Stimulated activated CD4-positive, alpha-beta T cell treated with anti-CD3 and anti-CD28 coated beads, Interleukin-12 subunit alpha, Interleukin-12 subunit beta, amount 100 ng/mL, for 24 hours (primary cell): ENCODE measurements at places on chromosomes 3 and 15.

- DNase-seq = no peak
Observed at GRCh38 chr3:168051070-168051469, 44.7 kb downstream of the GOLIM4 start.

DNA sequence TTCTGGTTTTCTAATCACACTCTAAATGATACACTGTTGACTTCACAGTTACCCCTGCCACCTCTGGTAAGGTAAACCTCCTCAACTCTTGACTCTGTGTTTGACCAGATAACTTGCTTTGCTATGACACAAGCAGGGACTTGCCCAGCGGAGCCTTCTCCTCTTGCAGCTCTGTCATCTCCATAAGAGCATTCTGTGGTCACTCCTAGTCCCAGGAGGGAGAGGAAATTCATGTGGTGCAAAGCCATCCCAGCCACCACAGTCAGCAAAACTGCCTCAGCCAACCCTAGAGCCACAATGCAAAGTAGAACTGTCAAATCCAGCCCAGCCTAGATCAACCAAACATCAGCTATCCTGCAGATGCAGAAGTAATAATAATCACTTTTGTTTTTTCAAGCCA is 144.7 kb upstream of the GADL1 start:
- no peak for DNase-seq

DNA sequence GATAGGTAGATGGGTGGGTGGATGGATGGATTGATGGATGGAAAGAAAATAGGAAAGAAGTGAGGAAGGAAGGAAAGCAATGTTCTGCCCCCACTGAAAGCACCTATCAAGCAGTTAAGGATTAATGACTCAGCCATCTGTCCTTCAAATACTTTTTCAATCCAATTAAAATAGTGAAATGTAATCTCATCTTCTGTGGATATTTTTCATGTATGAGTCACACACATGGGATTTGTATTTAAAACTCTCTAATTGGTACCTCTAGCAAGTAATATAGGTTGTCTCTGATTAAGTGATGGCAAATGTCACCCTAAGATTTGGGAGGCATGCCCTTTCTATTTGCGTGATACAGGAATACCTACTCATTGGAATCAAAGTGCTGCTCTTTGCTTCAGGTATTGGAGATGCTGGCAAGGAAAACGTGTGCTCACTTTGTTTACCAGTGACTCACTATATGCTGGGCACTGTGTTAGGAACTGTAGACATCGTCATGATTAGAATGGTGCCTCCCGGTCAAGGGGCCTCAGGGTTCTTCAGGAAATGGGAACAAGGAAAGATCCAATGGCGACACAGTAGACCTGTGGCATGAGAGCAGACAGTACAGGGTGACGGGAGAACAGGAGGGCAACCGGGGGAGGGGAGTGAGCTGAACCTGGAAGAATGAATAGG is 230.1 kb downstream of the CLSTN2 start:
- DNase-seq = no peak

- DNase-seq = no peak
Observed at GRCh38 chr3:143757691-143758090, 90.6 kb downstream of the SLC9A9 start.

DNA sequence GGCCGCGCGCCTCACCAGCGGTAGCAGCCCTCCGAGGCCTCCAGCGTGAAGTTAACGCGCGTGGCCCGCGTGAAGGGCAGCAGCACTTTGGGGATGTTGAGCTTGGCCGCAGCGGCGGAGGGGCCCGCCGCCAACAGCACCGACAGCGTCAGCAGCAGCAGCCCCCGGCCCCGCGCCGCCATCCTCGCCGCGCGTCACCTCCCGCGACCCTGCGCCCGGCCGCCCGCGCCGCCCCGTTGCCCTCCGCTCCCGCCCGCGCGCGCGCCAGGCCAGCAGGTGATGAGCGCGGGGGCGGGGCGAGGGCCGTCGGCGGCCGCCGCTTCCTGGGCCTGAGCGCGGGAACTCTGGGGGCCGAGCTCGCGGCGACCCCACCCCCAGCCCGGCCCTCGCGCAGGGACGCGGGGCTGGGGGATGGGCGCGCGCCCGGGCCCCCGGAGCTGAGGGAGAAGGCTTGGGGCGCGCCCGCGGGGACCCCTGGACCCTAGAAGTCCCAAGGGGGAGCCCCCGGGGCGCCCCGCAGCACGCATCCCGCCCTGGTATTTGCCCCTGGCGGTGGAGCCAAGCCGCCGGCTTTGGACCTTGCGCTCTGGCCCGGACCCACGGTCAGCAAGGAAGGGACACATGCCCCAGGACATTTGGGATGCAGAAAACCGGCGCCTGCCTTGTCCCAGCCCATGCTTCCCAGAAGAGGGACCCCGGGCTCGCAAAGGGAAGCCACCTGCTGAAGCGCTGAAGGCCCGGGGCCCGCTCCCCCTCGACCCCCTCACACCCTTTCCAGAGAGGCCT is at the start of gene NUP210:
NUP210 (minus strand) TSS at position 278 of the 786 bp plus-strand sequence; CDS start at position 182, 96 bp downstream.
- DNase-seq = peak; percentile 73

DNA sequence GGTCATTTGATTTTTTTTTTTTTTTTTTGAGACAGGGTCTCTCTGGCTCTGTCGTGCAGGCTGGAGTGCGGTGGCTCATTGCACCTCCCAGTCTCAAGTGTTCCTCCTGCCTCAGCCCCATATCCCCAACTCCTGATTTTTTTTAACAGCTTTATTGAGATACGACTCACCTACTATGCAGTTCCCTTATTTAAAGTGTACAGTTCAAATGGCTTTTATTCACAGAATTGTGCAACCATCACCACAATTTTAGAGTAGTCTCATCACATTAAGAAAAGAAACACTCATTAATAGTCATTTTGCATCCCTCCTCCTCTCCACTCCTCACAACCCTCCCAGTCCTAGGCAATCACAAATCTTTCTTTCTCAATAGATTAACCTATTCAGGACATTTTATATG is 1.9 kb upstream of the TRA2B start:
- DNase-seq = no peak

DNA sequence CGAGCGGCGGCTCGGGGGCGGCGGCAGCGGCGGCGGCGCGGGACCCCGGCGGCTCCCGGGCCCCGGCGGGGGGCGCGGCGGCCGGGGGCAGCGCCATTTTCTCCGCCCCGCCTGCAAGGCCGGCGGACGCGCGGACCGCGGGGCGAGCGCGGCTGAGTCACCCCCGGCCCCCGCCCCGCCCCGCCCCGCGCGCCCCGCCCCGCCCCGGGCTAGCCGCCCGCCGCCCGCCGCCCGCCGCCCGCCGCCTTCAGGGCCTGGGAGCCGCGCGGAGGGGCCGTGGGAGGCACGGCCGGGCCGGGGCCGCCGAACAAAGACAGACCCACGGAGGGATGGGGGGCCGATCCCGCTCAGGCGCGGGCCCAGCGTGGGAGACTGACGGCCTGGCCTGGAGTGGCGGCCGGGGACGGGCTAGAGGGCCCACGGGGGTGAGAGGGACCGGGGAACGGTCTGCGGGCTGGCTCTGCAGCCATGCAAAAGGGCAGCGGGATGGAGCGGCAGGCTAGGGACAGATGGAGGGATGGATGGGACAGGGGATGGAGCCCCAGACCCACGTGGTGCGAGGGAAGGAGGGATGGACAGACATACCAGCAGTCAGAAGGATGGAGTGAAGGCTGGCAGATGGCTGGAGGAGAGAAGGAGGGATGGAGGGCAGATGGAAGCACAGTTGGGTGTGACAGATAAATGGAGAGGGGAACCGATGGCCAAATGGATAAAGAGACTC is at the start of gene EIF4E3:
EIF4E3 (minus strand) TSS at position 132 of the 721 bp plus-strand sequence; CDS start at position 97, 35 bp downstream.
- DNase-seq = peak; percentile 21

DNA sequence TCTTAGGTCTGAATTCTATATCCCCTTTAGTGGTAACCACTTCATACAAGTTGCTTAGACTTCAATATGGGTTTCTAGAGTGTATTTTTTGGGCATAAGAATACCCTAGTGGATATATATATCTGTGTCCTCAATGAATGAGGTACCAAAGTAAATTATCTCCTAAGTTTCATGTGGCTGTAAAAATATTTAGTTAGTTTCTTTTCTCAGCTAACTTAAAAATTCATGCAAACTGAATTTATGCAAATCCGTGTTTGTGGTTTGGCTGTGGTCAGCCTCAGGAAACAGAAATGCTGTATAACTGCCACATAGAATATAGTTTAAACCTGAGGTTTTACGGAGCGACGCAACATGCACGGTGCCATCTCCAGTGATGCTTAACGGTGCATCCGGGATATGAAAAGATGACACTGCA is 80.3 kb downstream of the PEX5L start:
- no peak for DNase-seq

DNA sequence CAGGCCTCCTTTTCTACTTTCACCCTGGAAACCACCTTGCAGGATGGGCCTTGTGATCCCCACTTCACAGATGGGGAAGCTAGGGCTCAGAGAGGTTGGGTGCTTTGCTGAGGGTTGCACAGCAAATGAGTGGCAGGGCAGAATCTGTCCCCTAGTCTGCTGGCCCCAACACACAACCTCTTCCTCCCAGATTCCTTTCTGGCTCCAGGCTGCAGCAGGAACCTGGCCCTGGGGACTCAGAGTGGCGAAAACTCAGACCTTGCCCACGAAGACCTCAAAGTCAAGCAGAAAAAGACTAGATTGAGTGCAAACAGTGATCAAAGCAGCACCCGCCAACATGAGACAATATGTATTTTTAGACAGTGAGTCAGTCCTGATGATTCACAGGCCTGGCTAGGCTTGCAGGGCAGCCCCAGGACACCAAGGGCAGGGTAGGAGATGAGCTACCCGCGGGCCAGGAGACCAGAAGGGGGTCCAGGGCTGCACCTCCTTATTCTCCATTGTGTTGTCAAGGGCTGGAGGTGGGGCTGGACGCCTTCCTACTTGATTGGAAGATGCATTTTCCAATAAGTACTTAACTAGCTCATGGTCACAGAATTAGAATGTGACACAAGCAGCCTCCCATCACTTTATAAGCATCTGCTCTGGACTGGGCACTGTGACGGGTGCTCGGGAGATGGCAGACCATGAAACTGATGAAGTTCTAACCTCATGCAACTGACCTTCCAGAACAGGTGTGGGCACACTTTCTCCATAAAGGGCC is 23.9 kb downstream of the GOLGA6L2 start:
- no peak for DNase-seq

DNA sequence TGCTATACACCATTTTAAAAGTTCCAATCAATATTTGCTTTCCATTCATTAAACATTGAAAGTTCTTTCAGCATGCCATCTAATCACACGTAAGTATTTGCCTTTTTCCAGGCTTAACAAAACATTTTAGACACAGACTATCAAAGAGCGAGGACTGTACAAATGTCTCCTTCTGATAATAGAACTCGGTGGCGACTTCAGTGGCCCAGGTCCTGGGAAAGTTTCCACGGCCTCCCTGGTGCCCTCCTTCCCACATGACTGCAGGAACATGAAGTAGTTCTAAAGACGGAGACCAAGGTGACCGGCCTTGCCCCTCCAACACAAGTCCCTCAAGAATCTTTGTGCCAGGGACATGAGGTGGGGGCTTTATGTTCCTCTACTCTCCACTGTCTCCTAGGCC is 174.6 kb upstream of the KBTBD8 start:
- DNase-seq = no peak

GRCh38 chr3:131925571-131925970 is 109.2 kb downstream of the CPNE4 start:
- no peak for DNase-seq

DNA sequence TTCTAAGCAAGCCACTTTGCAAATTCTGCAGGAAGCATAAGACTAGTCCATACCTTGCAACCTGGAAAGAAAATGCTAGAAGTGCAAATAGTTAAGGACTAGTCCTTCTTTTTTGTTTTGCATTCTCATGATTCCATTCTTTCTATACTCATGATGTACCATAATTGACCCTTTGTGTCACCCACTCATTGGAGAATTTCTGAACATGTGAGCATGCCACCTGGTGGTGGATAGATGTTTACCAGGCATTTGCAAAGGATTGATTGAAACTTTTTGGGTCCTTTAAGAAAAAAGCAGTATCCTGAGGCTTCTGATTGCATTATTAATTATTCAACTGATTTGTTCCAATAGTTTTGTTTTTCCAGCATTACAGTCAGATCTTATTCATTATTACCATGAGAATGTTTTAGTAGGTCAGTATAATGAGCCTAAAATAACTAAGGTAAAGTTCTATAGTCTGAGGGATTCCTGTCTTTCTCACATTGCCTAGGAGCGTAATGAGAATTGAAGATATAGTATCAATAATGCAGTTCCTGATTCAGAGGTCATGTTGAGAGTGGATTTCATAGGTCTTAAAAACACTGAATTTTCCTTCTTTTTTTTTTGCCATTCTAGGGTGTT is 20.2 kb upstream of the DIPK2A start:
- DNase-seq = peak; percentile 3

DNA sequence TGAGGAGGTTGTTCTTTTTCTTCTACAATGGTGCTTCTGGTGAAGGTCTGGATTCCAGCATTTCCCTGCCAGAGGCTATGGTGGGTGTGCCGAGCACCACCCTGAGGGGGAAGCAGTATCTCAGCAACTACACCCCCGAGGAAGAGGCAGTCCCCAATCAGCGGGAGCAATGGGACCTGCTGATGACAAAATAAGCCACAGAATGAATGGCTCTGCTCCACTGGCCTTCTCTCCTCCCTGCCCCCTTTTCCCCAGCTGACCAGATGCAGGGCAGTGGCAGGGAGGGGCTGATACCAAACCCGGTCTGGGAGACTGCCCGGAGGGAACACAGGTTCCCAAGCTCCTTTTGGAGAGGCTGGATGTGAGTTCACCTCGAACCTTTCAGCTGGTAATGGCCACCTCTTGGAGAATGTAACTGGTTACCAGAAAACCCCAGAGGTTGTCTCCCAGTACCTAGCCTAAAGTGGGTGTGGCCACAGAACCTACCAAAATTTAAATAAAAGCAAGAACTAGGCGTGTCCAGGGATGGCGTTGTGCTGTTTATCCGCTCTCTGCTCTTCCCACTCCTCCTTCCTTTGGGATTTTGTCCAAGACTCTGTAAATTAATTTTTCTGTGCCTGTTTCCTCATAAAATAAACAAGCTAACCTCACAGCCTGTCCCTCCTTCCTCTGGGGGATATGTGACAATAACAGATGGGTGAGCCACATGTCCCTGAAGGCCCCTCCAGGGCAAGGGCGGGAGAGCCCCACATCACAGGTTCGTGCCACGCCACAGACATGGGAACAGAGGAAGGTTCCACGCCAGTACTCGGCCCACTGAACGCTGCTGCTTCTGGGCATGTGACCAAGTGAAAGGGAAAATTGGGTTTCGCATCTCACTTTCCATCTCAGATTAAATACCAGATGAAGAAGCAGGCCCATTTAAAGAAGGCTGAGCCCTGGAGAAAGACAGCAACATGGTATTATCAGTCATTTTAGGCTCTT is 35.1 kb upstream of the SPTBN5 start:
- DNase-seq = peak; percentile 16

GRCh38 chr3:81601707-81602305 is 159.6 kb downstream of the GBE1 start:
- DNase-seq = no peak

GRCh38 chr3:101886626-101887025 is 37.3 kb downstream of the NFKBIZ start:
- DNase-seq = no peak

- no peak for DNase-seq
Observed at GRCh38 chr15:98442379-98442833, 205.9 kb upstream of the IGF1R start.
